ENCODE measurements at places on chromosomes 7 and 10.

DNA sequence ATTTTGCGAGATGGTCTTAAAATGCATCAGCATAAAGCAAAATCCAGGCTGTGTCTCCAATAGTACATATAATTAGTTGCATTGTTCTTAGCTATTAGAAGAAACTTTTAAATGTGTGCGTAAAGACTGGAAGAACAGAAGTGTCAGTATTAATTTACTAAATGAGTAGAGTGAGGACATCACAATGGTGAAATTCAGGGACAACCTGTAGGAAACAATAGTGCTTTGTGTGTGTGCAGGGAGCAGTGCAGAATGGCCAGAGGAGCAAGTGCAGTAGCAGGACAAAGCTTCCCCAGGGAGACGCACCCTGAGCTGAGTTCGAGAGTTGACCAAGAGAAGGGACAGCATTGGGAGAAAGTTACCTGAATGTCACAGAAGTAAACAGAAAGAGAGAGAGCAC, 13.7 kb downstream of the ITGB8 start:
- DNase-seq, result no peak

- DNase-seq, result no peak
Observed at GRCh38 chr10:72016608-72017300, 52.6 kb downstream of the CHST3 start.

GRCh38 chr10:43055217-43055616, 21.7 kb upstream of the RET start:
- no peak for DNase-seq

GRCh38 chr7:142790056-142790455, 19.3 kb downstream of the PRSS2 start:
- no peak for DNase-seq

DNA sequence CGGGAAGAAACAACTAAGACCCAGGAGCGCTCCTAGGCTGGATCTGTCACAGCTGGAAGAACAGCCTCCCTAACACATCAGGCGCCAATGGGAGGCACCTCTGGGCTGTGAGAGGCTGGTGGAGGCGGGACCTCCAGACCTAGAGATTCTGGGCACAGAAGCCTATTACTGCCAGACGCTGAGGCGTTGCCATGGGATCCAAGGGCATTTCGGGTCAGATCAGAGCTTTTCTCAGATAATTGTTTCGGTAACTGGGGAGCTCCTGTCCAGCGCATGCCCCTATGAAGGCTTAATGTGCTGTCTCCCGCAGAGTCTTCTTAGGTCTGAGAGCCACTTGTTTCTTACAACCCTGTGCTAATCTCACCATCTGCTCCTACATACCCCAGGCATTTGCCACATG, 339.2 kb downstream of the ZNF716 start:
- DNase-seq, result no peak

GRCh38 chr7:28102797-28103196, 77.8 kb downstream of the JAZF1 start:
- DNase-seq, result no peak

- peak; percentile 90 for DNase-seq
Observed at GRCh38 chr10:17673471-17674061, 29.6 kb downstream of the STAM start.

- no peak for DNase-seq
Observed at GRCh38 chr7:36131026-36131425, 22.0 kb upstream of the EEPD1 start.

GRCh38 chr7:46626261-46626660, 705.2 kb upstream of the IGFBP3 start:
- DNase-seq, result no peak

- DNase-seq, result no peak
Observed at GRCh38 chr10:93941606-93942005, 47.8 kb downstream of the SLC35G1 start.

DNA sequence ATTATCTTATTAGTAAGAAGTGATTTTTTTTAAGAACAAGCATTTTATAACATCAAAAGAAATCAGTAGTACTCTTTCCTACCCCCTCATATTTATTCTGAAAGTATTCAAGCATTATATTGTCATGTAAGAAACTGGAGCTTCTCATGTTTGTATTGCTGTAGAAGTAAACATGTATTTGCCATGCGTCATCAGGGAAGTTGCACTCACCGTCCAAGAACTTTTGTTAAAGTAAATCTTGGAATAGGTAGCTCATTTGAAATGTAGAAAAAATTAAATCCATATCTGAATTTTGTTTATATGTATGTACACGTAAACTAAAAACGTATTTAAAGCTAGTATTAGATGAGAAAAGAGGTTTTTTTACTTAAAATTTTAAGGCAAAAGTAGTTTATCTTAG, 96.8 kb downstream of the PTEN start:
- no peak for DNase-seq

GRCh38 chr7:79548727-79549126, 95.3 kb upstream of the MAGI2 start:
- no peak for DNase-seq

DNA sequence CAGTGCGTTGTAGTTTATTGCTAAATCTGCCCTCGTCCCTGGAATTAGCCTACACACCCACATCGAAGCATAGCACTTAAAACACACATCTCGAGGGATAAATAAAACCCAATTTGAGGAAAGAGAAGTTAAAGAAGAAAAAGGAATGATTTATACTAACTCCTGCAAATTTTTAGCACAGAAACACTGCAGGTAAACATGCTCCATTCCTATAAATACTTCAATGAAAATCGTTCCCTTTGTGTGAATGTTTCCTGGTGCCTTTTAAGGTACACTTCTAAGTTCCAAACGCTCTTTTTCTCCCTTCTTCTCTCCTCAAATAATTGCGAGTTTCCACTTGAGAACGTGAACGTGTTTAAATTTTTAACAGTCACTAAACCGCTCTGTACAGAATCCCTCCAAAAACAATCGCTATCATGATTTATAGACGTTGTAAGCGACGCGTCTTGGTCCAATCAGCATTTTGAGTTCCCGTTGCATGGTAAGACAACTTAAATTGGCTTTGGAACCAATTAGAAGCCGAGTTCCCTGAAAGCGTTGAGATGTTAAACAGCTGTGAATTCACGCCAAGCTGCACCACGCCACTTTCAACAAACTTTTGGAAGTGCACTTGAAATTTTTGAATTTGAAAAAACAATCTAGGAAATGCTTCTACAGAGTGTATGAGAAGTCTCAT, 12.5 kb upstream of the EBLN1 start:
- DNase-seq, result no peak

Measured in fibroblast of skin of left quadriceps (primary cell).